Heart left ventricle (tissue), 16 donors: ENCODE measurements at places on chromosomes 3 and 15. TPM values are rescaled to one million over a fixed set of nuclear protein-coding genes. Genes with fewer than 3 reads are reported as not detected.

- H3K36me3 ChIP-seq, result no peaks in the 10 kb centered on the region
- H3K27ac ChIP-seq, result no peak overlapping the region
- no peak overlapping the region for H3K4me3 ChIP-seq
- DNase-seq, result no peak
- H3K4me1 ChIP-seq, result no peaks in the 10 kb centered on the region
- H3K27me3 ChIP-seq, result no peaks in the 10 kb centered on the region
Observed at GRCh38 chr3:115336836-115337235, 189.7 kb upstream of the ZBTB20 start.

Gene IL17RB
- total RNA-seq, result 0.09 TPM

- H3K27me3 ChIP-seq, result no peaks in the 10 kb centered on the region
- H3K27ac ChIP-seq, result no peak overlapping the region
- H3K36me3 ChIP-seq, result no peaks in the 10 kb centered on the region
- DNase-seq, result no peak
Observed at GRCh38 chr3:150723946-150724345, 20.2 kb upstream of the ERICH6 start.

GRCh38 chr15:85607842-85608241 is 186.9 kb downstream of the KLHL25 start:
- H3K36me3 ChIP-seq, result peaks cover 60% of the 10 kb centered on the region
- no peaks in the 10 kb centered on the region for H3K27me3 ChIP-seq
- H3K27ac ChIP-seq, result peak overlapping the region; percentile 29
- no peak for DNase-seq
- H3K4me1 ChIP-seq, result peaks cover 43% of the 10 kb centered on the region
- H3K4me3 ChIP-seq, result no peak overlapping the region

DNA sequence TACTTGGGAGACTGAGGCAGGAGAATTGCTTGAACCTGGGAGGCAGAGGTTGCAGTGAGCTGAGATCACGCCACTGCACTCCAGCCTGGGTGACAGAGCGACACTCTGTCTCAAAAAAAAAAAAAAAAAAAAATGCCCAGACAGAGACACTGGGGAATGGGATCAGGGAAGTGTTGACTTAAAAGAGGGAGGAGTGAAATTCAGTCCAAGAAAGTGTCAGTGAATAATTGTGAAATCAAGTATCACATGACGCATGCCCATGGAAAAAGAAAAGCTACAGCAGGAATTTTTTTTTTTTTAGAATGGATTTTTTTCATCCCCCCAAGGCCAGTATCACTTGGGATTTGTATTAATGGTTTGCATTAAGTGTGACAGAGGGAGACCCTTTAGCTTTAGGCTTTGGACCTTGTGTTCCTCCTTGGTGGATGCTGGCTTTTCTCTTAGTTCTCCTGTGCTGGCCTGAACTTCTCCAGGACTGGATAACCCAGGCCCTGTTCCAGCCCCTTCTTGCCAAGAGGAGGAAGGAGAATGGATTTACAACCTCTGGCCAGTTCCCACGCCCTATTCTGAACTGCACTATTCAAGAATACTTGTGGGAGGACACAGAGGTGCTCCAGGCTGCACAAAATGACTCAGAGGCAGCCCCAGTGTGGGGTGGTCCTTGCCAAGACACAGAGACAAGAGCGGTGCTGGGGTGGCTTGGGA is 36.7 kb upstream of the ZNF774 start:
- H3K27ac ChIP-seq, result peak overlapping the region; percentile 31
- H3K36me3 ChIP-seq, result no peaks in the 10 kb centered on the region
- peak; percentile 71 for DNase-seq
- H3K4me1 ChIP-seq, result peaks cover 13% of the 10 kb centered on the region

DNA sequence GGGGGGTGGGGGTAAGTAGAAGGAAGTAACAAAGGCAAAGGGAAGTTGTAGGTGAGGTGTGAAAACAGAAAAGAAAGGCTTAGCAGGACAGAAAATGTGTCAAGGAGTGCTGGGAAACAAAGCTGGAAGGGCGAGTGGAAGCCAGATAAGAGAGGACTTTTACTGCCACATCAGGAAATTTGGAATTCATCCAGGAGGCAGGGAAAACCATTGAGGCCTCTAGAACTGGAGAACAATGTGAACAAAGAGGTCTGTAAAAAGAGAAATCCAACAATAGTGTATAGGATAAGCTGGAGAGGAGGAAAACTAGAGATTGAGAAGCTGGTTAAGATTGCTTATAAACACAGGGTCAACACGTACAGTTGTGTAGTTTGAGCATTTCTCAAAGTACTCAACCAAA is 116.6 kb downstream of the NTRK3 start:
- no peak overlapping the region for H3K27ac ChIP-seq
- H3K4me3 ChIP-seq, result no peak overlapping the region
- no peak for DNase-seq
- no peaks in the 10 kb centered on the region for H3K36me3 ChIP-seq
- no peaks in the 10 kb centered on the region for H3K4me1 ChIP-seq
- H3K27me3 ChIP-seq, result no peaks in the 10 kb centered on the region

- no peak overlapping the region for H3K27ac ChIP-seq
- no peak overlapping the region for H3K4me3 ChIP-seq
- H3K36me3 ChIP-seq, result no peaks in the 10 kb centered on the region
- H3K27me3 ChIP-seq, result no peaks in the 10 kb centered on the region
Observed at GRCh38 chr3:154081305-154081704, 39.9 kb upstream of the ARHGEF26 start.
